Activated CD8-positive, alpha-beta memory T cell treated with anti-CD3 and anti-CD28 coated beads, Interleukin-2, amount 50 U/mL, for 4 hours (primary cell): ENCODE measurements at places on chromosomes 5 and 9.

GRCh38 chr5:1643651-1644392, 120.1 kb upstream of the LPCAT1 start:
- DNase-seq = no peak

- no peak for DNase-seq
These were observed 292.7 kb downstream of the TMEM167A start for GRCh38 chr5:82784521-82784920.

- no peak for DNase-seq
These were observed 260.9 kb downstream of the KIF4B start for GRCh38 chr5:155274484-155274883.

DNA sequence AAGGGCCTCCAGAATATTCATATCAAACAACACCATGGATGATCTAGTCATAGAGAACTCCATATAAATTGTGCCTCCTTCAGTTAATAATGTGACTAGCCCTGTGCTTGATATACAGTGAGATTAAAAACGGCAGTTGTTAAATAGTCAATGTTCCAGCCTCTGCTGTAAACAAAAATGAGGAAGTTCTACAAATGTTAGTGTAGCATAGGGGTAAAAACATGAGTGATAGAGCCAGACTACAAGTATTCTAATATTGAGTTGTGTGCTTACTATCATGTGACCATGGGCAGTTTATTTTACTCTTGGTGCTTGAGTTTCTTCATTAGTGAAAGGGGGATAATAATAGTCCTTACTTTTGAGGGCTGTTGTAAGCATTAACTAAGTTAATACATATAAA, 43.3 kb upstream of the SLCO6A1 start:
- DNase-seq = no peak

- no peak for DNase-seq
These were observed 2.9 kb downstream of the NSMF start for GRCh38 chr9:137456061-137456863.

DNA sequence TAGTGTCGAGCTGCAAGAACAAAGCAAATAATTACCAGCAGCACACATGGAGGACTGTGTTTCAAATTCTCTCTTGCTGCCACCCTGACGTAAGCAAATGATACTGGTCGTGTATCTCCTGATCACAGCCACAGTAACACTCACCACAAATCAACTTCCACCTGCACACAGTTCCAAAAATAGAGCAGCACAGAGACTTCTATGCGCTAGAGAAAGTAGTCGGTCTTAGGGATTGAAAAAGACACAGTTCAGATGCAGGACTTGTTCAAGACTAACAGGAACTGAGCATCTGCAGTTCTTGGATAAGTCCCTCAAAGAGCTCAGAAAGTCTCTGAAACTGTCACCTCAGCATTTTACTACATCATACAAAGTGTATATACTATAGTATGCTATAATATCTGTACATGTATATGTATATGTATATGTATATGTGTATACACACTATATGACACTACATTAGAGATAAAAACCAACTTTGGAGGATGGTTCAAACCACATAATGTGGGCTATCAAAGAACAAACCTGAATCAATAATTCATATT, 279.0 kb downstream of the GLIS3 start:
- no peak for DNase-seq

- no peak for DNase-seq
These were observed 145.4 kb downstream of the DENND1A start for GRCh38 chr9:123784518-123784917.
